ENCODE measurements at places on chromosomes 7 and 10. TPM values are rescaled to one million over a fixed set of nuclear protein-coding genes. Genes with fewer than 3 reads are reported as not detected.

Gene C10orf67
- total RNA-seq = not detected

Gene ACTL6B
- total RNA-seq = 0.33 TPM

DNA sequence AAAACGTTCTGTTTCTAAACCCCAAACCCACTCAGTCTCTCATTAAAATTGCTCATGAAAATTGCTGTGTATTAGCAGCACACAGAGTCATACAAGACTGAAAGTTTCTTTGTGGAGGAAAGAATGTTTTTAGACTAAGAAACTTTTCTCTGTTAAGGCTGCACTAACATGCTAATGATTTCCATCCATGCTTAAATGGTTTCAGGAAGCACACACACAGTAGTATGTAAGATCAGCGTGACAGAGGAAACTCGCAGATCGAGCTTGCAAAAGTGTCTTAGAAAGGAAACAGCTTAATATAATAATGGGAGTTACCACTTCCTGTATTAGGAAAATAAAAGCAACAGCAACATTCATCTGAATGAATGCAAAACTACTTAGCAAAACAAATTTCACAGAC is 112.7 kb downstream of the ICA1 start:
- DNase-seq = no peak

GRCh38 chr7:150451097-150451793 is 815 bp downstream of the GIMAP8 start:
- DNase-seq = no peak

Gene CNNM2
- 17.0 TPM for total RNA-seq

Gene TRDMT1
- total RNA-seq = 18.8 TPM

Gene BHLHA15
- 1.4 TPM for total RNA-seq

GRCh38 chr7:24496036-24496435 is 77.2 kb upstream of the PALS2 start:
- no peak for DNase-seq

Gene FXYD4
- total RNA-seq = not detected

GRCh38 chr10:68364101-68364886 is 31.6 kb upstream of the PBLD start:
- DNase-seq = no peak

Gene GSTO2
- 12.0 TPM for total RNA-seq

DNA sequence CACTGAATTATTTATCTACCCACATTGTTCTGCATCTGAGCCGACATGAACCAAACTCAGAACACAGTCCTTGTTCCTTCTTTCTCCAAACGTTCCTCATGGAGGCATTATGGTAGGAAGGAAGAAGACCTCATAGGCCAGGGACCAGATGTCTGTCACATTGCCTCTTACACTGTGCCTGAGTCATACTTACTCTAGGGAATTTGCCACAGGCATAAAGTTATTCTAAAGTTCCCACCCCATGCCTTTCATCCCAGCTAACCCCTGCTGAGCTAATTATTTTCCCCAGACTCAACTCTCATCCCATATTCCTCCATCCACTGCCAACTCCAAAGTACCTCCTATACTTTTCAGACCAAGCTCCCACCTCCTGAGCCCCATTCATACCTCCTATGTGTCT is 21.2 kb downstream of the MAT1A start:
- no peak for DNase-seq

GRCh38 chr10:120508393-120508792 is 51.4 kb downstream of the PLPP4 start:
- no peak for DNase-seq

DNA sequence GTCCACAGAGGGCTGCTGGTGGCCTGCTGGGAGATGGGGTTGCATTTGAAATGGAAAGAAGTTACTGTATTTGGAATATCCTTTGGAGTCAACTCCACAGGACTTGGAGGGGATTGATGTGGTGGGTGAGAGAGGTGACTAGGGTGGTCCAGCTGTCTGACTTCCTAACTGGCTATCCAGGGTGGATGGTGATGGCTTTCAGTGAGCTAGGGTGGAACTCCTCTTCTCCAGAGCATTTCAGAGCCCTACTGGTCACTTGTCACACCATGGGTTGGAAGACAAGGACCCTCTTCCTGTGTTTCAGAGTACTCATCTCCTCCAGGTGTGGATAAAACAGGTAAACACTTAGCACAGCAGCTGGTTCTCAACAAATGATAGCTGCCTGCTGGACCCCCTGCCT is 3.3 kb upstream of the ADAMTS14 start:
- DNase-seq = no peak

- no peak for DNase-seq
Observed at GRCh38 chr10:100507357-100507732, 12.3 kb downstream of the SEC31B start.

- no peak for DNase-seq
Observed at GRCh38 chr10:49356944-49357343, 38.9 kb downstream of the DRGX start.

Gene RHOBTB1
- total RNA-seq = 2.5 TPM

Data from H9 (cell line).